NCI-H1105 (cell line): ENCODE measurements at places on chromosomes 1 and 21.

DNA sequence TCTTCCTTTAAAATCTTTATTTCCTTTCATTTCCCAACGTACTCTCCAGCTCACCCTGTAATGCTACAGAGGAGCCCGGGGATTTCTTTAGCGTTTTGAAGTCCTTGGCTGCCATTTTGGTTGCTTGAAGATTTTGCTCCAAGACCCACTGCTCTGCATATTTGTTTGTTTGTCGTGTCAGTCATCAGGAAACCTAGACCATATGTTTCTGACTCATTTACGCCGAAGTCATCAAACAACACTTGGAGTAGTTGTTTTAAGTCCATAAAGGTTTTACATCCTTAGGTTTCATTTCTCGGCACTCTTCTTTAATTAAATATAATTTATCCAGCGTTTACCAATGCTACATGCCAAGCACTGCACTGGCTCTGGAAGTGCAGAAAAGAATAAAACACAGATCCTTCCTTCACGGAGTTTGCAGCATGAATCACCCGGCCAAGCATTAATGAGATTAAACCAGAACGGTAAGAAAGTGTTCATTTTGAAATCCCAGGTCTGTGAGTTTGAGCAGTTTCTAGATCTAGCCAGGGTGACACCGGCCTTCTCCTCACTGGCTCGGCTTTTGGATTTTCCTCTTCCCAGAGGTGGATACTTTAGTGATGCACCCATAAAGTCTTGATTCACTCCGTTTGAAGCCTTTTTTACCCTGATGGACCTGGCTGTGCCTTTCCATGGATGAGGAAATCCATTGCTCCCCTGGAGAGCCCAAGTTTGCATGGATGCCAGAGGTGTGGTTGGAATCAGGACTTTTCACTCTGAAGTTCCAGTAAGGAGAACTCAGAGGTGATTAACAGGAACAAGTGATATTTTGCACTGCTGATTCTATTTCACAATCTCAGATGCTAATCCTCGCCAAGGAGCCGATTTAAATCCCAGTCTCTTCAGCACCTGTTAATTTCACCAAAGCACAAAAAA, 109.3 kb downstream of the KAZN start:
- no peak for DNase-seq

GRCh38 chr1:195345149-195345548, 1263.1 kb downstream of the KCNT2 start:
- DNase-seq, result no peak

- DNase-seq, result no peak
Observed at GRCh38 chr1:47664356-47664755, 226.5 kb downstream of the FOXD2 start.

GRCh38 chr1:12148958-12149790, 17.6 kb upstream of the TNFRSF1B start:
- DNase-seq, result no peak

- no peak for DNase-seq
Observed at GRCh38 chr21:41945982-41946381, 7.8 kb downstream of the C2CD2 start.

DNA sequence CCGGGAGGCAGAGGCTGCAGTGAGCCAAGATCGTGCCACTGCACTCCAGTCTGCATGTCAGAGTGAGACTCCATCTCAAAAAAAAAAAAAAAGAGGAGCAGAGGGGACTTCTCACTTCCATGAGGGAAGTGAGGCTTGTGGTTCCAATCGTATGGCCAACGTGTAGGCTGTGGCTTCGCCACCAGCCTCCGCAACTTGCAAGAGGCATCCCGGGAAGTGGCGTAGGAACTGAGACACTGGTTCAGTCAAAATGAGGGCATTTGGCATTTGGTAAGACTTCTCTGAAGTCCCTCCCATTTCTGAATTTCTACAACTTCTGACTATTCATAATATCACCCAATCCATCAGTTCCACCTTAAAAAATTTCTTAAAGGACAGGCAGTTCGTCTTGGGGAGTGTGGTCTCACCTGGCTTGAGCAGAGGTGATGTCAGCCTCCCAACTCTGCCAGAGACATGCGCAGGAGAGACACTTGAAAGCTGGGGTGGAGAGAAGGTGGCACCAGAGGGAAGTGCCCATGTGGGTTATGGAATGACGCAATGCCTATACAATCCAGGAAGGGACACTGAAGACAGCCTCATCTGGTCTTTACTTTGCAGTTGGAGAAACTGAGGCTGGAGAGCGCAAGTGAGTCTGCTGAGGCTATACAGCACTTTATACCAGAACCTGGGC, 17.2 kb downstream of the KAZN start:
- no peak for DNase-seq

DNA sequence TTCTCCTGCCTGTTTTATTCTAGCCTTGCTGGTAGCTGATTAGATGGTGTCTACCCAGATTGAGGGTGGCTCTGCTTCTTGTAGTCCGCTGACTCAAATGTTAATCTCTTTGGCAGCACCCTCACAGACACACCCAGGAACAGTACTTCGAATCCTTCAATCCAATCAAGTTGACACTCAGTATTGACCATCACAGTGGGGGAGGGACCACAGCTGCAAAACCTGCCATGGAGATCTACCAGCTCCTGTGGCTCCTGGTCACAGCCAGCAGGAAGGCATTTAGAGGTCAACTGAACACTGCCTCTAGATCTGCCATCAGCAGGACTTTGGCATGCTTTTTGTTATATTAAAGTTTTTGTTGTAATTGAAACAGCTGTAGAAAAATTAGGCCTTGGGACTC, 146.9 kb downstream of the RWDD3 start:
- DNase-seq, result no peak

DNA sequence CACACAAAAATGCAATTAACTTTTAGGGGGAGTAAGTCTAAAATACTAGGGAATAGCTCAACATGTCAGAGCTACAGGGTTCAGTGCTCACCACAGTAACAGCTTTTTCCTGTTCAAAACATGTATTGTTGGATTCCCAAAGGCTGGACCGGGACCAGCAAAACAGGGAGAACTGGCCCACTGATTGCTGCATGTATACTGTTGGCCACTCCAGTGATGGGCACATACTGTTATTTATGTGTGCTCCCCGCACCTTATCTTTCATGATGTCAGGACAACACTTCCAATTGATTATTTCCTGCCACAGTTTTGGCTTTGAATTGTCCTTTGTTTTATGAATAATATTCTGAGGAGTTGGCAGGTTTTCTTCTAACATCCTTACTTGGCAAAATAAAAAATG, 50.7 kb downstream of the HMGB4 start:
- DNase-seq, result no peak

- no peak for DNase-seq
Observed at GRCh38 chr21:37391666-37392065, 25.1 kb downstream of the DYRK1A start.
